ENCODE measurements at places on chromosomes 5 and 9.

DNA sequence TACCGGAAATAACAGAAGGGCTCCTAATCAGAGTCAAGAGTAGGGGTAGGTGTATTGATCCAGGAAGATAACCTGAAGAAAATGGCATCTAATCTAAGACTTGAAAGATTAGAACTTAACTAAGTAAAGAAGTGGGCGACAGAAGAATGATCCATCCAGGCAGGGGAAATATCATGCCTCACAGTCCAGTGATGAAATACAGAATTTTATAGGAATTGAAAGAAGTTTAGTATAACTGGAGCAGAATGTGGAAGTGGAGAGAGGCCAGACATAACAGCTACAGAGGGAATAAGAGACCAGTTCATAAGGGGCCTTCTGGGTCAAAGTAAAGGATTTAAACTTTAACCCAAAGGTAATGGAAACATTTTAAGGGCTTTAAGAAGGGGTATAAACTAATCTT is 42.2 kb downstream of the ERP44 start:
- DNase-seq: no peak

GRCh38 chr9:114370968-114371320 is 16.8 kb downstream of the AKNA start:
- no peak for DNase-seq

DNA sequence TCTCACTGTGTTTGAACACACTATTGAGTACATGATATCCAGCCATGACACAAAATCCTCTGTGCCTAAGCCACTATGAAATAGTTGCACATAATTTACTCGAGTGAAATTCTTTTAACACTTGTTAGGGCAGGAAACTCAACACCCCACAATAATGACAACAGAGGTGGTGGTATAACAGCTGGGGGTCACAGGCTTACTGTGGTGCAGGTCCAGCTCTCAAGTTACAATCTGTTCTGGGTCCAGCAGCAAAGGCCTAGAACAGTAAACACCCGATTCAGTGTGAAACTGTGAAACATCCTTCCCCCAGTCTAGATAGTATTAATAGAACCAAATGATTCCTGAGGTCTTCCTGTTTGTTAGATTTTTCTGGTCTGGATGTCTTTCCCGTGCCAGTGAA is 102.9 kb upstream of the APC start:
- DNase-seq: no peak

DNA sequence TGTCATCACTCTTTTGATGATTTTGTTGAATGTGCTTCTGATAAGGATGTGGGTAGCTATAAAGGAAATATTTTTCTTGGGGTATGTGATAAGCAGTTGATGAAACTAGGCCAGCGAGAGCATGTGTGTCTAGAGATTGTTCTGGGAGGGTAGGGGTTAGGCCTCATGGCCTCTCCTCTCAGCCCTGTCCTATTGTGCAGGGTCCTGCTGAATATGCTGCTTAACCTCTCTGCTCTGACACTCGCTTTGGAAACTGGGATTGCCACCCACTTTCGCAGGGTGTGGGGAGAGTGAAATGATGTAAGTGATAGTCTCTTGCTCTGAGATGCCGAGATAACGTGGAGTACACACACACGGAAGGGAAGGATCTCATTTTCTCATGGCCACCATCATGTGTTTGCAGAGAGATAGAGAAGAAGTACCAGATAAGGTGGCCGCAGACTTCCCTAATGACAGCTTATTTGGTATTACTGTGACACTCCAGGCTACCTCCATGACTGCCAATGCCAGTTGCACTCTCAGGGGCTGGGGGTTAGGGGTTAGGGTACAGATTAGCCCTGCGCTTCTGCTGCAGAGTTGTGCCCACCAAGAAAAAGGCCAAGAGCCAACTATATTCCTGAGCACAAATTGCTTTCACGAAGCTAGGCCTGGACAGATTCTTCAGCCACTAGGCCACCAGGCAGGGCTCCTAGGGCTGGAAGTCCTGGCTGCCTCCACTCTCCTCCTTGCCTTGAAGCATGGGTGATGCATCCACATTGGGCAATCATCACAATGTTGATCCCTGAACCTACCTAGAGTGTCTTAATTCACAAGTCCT is 25.2 kb upstream of the TNFAIP8 start:
- DNase-seq: no peak

DNA sequence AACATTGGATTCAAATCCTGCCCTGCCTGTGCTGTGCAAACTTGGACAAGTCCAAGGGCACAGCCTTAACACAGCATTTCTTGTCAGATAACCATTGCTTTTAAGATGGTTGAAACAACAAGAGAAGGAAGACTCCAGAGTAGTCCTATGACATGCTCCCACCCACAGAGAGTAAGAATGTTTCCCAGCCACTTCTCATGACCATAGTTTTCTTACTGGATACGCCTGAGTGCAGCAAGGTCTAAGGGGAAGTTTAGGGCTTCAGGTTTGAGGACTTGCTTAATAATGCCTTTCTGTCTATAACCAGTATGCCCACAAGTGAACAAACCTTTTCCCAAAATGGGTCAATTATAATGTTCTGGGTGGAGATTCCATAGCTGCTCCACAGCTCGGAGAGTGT is 126.4 kb downstream of the SLF1 start:
- no peak for DNase-seq

GRCh38 chr5:67202828-67203227 is 6.2 kb upstream of the CD180 start:
- no peak for DNase-seq

DNA sequence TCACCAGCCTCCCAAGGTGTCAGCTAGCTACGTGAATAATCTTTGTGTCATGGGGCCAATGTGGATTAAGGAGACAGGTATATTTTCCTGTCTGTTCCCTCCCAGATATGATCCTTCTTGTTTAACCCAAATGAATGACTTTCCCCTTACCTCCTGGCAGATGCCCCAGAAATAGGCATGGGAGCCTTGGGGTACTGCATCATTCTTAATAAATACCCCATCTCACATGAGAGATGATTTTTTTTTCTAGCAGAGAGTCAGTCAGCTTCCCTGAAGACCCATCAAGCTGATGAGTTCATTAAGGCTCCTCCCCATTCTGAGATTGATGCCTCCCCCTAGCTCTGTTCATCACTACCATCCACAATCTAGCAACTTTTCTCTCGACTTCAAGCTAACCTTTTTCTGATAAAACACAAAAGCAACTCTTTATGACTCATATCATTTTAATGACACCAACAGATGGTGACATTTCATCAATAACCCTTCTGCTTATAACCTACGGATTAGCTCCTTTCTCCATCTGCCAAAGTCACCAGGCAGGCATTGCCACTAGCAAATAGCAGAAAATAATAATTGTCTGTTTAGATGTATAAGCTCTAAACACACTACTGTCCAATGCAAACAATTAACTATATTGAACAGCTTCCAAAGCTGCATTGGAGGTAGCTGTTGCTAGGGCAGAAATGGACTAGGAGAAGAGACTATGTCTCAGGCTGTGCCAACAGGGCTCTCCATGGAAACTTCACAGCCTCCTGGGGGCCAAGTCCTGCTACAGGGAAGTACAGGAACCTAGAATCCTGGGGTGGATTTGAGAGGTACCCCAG is 143.7 kb downstream of the ACER2 start:
- peak; percentile 58 for DNase-seq

GRCh38 chr5:143738417-143739401 is 73.3 kb upstream of the HMHB1 start:
- DNase-seq: no peak

GRCh38 chr9:121500165-121500478 is 478 bp upstream of the GGTA1 start:
- no peak for DNase-seq

GRCh38 chr5:111530298-111530740 is 18.0 kb upstream of the STARD4 start:
- DNase-seq: no peak

DNA sequence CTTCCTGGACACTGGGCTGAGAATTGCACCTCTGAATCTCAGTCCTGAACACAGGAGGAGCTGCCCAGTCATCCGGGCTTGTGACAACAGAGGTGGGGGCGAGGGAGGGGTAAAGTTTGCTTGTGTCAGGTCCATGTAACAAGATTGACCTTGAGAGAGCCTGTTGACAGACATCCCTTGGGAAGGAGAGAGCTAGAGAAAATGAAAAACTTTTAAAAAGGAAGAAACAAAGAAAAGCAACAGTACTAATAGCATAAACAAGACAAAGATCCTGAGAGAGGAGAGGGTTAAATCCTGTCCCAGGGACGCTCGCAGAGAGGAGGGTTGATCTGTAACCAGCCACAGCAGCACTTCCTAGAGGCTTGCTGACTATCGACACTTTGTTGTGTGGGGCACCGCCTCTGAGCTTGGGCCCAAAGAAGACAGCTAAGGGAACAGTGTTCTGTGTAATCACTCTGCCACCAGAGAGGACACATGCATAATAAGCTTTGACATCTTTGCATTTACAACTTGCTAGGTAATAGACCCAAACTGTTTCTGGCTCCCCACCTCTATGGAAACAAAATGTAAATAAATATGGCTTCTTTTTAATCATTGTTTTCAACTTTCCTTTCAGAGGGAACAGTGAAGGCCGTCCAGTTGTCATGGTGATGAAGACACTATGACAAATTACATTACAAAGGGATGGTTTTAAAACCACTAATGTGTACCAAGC is 363.7 kb downstream of the CSNK1G3 start:
- peak; percentile 86 for DNase-seq

- DNase-seq: no peak
Observed at GRCh38 chr9:68996462-68996861, 17.5 kb downstream of the PRKACG start.

GRCh38 chr5:3006526-3006925 is 255.0 kb upstream of the IRX2 start:
- no peak for DNase-seq

DNA sequence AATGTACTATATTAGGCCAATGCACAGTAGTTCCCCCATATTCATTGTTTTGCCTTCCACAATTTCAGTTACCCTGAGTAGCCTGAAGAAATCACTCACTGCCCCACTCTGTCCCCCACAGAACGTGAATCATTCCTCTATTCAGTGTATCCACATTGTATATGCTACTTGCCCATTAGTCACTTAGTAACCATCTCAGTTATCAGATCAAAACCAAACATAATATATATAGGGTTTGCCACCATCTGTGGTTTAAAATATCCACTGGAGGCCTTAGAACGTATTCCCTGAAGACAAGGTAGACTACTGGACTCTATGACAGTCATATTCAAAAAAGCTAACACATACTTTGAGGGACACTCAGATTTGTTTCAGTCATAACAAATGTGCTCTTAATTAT is 465.7 kb upstream of the RGMB start:
- no peak for DNase-seq

GRCh38 chr9:69985971-69986370 is 57.7 kb upstream of the MAMDC2 start:
- no peak for DNase-seq

- no peak for DNase-seq
Observed at GRCh38 chr9:99445920-99446319, 223.8 kb downstream of the SEC61B start.

GRCh38 chr9:21555911-21556310 is 73.8 kb upstream of the IFNE start:
- no peak for DNase-seq

DNA sequence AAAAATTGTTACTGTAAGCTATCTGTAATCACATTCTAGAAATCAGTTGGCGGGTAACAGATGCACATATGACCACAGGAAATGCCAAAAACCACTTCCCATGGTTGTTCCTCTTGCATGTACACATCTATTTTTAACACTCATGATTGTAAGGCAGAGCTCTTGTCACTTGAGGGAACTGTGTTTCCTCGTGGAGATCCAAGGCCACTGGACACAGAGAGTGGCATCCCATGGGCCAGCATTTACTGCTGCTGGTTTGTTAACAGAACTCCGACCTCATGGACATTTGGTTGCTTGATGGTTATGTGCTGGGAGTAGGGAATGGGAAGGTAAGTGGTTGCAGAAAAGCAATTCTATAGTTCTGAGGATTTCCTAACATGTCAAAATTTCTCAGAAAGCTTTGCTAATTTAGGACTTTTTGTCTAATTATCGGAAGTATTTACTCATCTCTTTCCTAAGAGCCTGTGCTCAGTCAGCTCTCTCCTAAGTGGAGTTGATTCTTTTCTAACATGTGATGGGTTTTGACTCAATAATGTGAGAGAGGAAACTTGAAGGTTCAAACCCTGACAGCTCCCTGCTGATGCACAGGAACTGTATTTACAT is 202.0 kb upstream of the NR3C1 start:
- no peak for DNase-seq
